ENCODE measurements at places on chromosomes 11 and 22.

DNA sequence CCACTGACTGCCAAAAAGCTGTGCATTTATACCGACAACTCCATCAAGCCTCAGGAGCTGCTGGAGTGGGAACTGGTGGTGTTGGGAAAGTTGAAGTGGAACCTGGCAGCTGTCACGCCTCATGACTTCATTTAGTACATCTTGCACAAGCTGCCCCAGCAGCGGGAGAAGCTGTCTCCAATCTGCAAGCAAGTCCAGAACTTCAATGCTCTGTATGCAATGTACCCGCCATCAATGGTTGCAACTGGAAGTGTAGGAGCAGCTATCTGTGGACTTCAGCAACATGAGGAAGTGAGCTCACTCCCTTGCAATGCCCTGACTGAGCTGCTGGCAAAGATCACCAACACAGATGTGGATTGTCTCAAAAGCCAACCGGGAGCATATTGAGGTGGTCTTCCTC is at the start of gene SLC22A25:
SLC22A25 (minus strand) TSS at position 67 of the 400 bp plus-strand sequence. CDS start 13,947 bp downstream, outside the sequence.
- DNase-seq, result no peak

- peak; percentile 65 for DNase-seq
Observed at GRCh38 chr22:29202212-29203192, 3.2 kb upstream of the EMID1 start.

DNA sequence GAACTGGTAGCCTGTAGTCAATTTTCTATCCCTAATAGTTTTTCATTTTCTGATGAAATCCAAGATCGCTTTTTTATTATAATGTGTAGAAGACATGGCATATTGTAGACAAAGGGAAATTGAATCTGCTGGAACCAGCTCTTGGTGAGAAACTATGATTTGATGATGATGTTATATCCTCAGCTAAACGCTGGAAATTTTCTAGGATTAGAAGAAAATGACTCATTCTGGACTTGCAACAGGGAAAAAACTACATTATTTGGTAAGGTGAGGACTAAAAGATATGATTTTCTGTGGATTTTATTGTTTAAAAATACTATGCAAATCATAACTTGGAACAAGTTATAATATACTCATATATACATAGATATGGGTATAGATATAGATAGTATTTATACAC is 14.1 kb upstream of the PGM2L1 start:
- DNase-seq, result no peak

- no peak for DNase-seq
Observed at GRCh38 chr22:20905415-20906386, 11.5 kb upstream of the CRKL start.
